ENCODE measurements at places on chromosomes 11 and 22. TPM values are rescaled to one million over a fixed set of nuclear protein-coding genes. Genes with fewer than 3 reads are reported as not detected.

Gene CALCA
- total RNA-seq, result not detected

Gene XKR3
- total RNA-seq, result not detected

DNA sequence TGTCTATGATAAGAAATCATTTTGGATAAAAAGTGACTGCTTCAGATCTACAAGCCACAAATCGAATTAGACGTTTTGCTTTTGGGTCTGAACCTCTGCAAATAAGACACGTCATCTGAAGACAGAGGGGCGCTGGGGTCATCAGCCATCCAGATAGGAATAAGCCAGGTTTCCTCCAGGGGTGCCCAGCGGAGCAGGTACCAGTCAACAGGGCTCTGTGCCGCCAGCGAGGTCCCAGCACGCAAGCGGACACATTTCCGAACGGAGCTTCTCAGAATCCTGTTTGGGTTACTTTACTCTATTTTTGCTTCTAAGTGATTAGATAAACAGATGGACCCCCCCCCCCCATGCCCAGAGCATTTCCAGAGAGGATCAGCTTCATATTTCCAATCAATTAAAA lies 873.8 kb downstream of the BRD1 start:
- no peak for DNase-seq

DNA sequence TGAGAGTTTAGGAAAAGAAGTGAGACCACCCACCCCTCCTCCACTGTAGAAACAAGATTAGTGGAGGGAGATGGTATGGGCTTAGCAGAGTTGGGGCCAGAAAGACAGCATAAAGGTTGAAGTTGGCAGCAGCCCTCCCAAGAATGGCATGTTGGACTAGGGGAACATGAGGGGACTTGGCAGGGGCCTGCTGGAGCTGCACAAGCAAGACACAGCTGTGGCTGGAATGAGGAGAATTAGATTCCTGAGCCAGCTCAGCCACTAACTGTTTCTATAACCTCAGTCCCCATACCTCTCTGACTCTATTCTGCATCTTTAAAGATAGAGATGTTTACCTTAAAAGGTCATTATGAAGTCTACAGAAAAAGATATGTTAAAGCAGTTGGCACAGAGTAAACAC lies 13.2 kb downstream of the MAP6 start:
- DNase-seq, result peak; percentile 75

DNA sequence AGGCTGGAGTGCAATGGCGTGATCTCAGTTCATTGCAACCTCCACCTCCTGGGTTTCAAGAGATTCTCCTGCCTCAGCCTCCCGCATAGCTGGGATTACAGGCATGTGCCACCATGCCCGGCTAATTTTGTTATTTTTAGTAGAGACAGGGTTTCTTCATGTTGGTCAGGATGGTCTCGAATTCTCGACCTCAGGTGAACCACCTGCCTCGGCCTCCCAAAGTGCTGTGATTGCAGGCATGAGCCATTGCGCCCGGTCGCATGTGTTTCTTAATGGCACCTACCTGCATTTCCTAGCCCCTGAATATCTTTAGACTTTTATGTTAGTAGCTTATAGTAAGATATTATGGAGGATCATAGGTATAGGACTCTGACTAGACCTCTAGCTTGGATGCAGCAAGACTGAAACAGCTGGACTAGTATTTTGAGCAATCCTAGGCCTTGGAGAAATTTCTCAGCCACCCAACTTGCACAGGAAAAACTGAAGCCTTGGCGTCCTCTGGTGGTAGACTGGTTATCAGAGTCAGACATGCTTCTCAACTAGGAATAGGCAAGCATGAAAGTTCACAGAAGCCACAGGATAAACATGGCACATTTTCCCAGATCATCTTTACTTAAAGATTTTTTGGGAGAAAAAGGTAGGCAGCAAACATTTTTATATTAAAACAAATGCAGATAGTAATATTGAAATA lies 22.7 kb upstream of the C1QTNF4 start:
- peak; percentile 81 for DNase-seq

DNA sequence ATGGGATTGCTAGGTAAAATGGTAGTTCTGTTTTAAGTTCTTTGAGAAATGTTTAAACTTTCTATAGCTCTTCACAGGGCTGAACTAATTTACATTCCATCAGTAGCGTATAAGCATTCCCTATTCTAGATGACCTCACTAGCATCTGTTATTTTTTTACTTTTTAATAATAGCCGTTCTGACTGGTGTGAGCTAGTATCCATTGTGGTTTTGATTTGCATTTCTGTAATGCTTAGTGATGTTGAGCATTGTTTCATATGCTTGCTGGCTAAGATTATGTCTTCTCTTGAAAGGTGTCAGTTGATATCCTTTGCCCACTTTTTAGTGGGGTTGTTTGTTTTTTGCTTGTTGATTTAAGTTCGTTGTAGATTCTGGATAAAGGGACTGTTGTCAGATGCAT lies 35.9 kb downstream of the MMP27 start:
- DNase-seq, result no peak

DNA sequence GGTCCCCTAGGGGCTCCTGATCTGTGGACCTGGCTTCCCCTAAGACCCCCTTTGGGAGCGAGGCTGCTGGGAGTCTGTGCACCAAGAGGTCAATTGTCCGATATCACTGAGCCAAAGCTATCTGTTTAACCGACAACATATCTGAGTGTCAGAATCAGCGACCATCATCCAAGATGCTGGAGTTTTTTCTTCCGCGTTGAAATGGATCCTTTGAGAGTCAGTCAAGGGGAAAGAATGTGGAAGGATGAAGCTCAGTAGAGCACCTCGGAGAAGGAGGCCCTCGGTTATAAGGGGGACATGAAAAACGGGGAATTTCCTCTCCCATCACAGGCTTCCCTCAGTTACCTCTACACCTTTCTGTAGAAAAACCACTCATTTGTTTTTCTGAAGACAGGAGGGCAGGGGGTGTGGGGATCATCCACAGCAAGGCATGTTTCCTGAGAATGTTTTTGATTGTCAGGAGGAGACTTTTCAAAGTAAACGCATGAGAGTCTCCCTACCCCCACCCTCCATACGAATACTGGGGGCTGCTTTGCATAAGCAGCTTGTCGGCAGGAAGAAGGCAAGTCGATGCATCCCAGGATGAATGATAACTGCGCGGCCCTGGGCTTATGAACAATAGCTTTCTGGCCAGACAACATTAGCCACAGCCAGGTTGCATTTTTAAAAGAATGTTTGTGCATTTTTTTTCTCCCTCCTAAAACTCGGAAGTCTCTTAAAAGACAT lies 37.7 kb upstream of the CCND1 start:
- DNase-seq, result no peak

DNA sequence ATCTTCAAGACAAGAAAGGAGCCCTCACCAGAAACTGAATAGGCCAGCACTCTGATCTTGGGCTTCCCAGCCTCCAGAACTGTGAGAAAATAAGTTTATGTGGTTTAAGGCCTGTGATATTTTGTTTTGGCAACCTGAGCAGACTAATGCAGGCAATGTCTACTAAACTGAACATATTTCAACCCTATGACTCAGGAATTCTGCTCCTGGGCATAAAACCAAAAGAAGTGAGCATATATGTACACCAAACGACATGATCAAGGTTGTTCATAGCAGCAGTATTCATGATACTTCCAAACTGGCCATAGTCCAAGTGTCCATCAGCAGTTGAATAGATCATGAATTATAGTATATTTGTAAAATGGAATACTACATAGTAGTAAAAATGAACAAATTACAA lies 29.0 kb downstream of the CSNK2A3 start:
- no peak for DNase-seq

DNA sequence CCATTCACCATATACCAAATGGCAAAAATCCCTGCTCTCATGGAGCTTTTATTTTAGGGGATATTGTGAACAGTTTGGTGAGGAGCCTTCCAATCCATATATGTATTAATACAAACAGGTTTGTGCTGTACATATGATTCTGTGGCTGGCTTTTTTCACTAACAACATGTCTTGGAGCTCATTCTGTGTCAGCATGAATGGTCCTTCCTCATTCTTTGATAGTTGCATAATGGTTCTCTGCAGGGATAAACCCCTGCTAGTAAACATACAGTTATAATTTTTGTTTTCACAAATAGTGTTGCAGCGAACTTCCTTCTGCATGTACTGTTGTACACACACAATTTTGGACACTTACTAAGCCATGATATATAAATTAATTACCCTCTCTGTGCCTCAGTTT lies 8.3 kb downstream of the PRR5L start:
- DNase-seq, result no peak

All from tongue (tissue), 3 donors.